ENCODE measurements at places on chromosomes 1 and 21. TPM values are rescaled to one million over a fixed set of nuclear protein-coding genes. Genes with fewer than 3 reads are reported as not detected.
A peak's percentile ranks its signal among the peaks of the same experiment; 100 is the strongest.

GRCh38 chr1:179228783-179229213 is 679 bp downstream of the ABL2 start:
- DNase-seq: peak; percentile 48

DNA sequence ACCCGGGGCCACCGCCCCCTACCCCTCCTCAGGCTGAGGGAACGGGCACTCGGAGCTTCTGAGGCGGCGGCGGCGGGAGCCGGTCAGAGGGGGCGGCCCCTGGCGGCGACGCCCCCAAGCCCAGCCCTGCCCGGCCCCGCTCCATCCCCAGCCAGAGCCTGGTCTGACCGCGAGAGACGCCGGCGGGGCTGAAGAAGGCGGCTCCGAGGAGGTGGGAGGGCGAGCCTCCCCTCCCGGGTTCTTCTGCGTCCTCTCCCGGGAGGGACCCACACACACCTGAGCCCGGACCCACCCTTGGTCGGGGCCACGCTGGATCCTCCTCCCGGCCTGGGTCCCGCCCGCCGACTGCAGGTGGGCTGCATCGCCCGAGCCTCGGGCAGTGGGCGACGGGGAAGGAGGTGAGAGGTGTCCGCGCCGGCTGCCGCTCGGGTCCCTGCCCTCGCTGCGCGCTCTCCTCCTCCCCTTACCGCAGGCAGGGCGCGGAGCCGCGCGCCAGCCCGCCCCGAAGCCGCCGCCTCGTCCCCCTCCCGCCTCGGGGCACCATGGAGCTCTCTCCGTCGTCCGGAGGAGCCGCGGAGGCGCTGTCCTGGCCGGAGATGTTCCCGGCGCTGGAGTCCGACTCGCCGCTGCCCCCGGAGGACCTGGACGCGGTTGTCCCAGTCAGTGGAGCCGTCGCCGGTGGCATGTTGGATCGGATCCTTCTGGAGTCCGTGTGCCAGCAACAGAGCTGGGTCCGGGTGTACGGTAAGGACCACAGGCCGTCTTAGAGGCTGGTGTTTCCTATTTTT is at the start of gene RASAL2:
Gene RASAL2 (plus strand): TSS at position 154 of the 788 bp plus-strand sequence. CDS start 389 bp downstream, at position 543.
- DNase-seq: peak; percentile 71

DNA sequence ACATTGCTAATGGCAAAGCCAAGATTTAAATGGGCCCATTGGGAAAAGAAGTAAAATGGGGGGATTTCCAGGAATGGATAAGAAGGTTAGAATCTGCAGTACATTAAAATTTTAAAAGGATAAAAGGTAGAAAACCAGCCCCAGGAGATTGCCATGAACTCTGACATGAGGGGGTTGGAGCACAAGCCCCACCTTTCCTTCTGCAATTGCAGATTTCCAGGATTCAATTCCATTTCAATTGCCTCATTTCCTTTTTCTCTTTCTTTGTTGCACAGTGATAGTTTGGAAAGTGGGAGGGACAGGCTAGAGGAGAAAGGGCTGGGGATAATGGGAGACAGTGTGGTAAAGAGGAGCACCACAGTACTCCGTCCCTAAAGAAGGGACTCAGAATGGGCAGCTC is 238.5 kb upstream of the RAB4A start:
- DNase-seq: no peak

DNA sequence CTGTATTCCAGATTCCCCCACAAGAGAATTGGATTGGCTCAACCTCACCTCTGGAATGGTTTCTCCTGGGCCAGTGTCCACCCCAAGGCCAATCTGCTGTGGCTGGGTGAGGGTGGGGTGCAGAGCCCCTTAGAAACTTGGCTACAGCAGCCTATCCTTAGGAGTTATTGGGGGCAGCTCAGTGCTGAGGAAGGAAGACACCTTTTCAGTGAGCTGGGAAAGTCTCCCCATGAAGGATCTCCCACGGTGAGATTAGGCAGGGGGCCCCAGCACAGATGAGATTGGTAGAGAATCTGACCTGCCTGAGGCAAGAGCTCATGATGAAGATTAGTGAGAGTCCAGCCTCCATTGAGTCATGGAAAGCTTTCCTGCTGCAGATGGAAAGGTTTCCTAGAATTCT is 78.4 kb downstream of the CCDC185 start:
- DNase-seq: no peak

DNA sequence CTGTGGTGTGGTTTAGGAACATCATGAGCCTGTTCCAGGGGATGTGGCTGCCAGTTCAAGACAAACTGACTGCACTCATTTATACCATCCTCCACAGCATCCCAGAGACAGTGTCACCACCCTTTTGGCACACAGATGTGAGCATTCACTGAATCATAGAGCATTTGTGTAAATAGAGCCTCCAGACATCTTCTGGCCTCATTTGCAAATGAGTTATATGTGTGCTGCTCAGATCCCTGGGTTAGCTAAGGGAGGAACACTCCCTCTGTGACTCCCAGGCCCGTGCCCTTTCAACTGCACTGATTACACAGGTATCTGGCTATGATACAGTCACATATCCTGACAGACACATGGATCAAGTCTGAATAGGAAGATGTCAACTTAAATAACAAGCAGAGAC is 351.5 kb upstream of the PLD5 start:
- DNase-seq: no peak

- DNase-seq: no peak
Measured at GRCh38 chr1:188241629-188242028, 1412.9 kb downstream of the PLA2G4A start.

- DNase-seq: no peak
Measured at GRCh38 chr1:70397013-70397412, 14.1 kb upstream of the CTH start.

GRCh38 chr1:74771913-74772515 is 39.1 kb downstream of the TYW3 start:
- DNase-seq: peak; percentile 36

- no peak for DNase-seq
Measured at GRCh38 chr1:232096751-232097150, 470.2 kb downstream of the DISC1 start.

GRCh38 chr1:79281442-79281841 is 274.9 kb upstream of the ADGRL4 start:
- no peak for DNase-seq

- DNase-seq: no peak
Measured at GRCh38 chr1:11188858-11189451, at the start of gene ANGPTL7. TSS of gene ANGPTL7 (plus strand) at chr1:11189355. CDS start at chr1:11189580, 225 bp downstream.

DNA sequence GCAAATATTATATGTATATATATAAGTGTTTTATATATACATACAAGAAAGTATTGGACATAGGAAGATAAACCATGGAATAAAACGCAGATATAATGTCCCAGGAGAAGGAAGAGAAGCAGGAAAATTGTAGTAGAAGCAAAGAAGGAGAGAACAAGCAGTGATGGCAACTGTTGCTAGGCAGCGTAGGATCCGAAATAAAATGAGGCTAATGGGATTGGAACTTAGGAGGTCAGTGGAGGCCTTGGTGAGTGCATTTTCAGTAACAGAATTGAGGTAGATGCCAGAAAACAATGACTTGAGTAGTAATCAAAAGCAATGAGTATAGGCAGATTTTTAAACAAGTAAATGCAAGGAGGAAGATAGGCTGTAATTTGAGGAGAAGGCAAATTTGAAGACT is 265.8 kb downstream of the LRRC7 start:
- no peak for DNase-seq

DNA sequence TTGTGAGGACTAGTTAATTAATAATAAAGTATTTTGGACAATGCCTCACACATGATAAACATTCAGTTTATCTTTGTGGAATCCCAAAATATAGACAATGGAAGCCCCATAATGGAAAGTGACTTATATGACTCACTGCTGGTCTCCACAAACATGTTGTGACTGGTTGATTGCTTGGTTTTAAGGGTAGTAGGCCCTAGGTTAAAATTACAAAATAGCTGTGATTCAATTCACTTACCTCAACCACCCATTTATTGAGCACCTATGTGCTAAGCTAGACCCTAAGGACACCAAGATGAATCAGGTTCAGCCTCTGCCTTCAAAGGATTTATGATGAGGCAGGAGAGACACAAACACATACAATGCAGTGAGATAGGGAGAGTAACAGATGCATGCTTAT is 42.4 kb downstream of the KANK4 start:
- no peak for DNase-seq

DNA sequence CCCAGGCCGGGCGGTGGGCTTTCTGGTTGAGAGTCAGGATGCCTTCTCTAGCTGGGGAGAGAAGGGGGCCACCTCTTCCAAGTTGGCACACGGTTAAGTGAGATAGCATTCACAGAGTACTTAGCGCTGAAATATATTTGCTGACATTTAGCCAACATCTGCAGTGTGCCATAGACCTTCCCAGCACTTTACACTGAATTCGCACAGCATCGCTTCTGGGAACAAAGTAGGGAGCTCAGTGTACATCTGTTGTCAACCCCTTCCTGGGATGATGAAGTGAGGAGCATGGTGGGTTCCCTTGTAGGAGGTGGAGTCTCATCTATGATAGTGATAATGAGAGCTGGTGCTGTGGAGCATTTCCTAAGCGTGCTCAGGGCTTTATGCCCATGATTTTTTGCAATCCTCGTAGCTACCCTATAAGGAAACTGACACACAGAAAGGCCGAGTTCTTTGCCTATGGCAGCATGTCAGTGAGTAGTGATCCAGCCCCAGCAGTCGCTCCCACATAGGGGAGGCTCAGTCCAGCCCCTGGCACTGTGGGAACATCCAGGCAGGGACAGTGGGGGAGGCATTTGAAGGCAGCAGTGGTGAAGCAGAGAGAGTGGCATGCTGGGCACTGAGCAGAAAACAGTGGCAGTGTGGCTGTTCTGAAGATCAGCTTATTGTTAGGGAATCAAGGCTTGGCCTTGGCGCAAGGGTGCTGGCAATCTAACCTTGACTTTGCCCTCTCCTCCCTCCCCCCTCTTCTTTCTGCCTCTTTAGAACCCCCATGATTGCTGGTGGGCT is 176.2 kb downstream of the PGBD5 start:
- DNase-seq: no peak

DNA sequence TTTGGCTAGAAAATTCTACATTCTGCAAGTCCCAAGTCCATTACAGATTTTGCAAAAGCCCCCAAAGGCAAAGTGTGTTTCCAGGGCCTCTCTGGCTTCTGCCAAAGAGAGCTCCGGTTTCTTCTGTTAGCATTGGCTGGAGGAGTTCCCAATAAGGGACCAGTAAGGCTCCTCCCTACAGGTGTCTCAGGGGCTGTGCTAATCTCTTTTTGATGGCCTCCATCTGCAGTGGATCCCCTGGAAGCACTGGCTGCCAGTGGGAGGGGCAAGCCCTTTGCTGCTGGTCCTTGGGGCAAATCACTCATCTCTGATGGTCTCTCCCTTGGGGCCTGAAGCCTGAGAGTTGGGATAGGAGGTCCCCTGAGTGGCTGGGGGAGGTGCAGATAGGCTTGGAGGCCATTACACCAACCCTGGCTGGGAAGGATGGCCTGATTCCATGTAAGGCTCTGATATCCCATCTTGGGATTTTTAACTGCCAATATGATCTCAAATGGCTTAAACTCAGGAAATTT is 89.1 kb upstream of the USP24 start:
- DNase-seq: no peak

DNA sequence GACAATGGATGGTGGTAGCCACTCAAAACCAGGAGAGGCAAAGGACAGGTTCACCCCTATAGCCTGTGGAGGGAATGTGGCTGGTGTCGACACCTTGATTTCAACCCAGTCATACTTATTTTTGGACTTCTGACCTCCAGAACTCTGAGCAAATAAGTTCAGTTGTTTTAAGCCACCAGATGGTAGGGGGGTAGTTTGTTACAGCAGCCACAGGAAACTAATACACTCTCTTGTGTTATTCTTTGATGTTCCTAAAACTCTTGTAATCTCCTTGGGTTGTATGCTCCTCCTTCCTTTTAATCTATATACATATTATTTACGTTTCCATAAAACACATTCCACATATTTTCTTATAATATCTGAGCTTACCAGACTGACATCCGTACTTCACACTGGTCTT is 65.9 kb downstream of the ZBTB18 start:
- no peak for DNase-seq

OR2T35 gene
- polyA plus RNA-seq: not detected

DDR2 gene
- polyA plus RNA-seq: 19.1 TPM

RHCE gene
- 0.77 TPM for polyA plus RNA-seq

TCEA3 gene
- 51.8 TPM for polyA plus RNA-seq

SYTL1 gene
- polyA plus RNA-seq: 17.0 TPM
